Lower lobe of right lung (tissue), 2 donors: ENCODE measurements at places on chromosomes 4 and X.
A peak's percentile ranks its signal among the peaks of the same experiment; 100 is the strongest.

DNA sequence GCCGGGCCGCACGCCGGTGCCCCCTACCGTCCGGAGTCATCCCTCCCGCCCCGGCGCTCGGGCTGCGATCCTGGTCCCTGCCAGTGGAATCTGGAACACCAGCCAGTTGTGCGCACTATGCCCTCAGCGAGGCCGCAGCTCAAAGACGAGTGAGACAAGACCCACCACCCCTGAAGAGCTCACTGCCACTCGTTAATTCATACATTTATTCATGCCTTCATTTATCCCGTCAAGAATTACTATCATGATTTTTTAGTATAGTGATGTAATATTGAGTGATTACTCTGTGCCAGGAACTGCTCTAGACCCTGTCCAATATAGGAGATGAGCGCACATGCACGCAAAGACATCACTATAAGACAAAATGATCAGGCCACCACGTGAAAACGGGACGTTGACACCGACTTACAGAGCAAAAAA, 247 bp upstream of the PPA2 start:
- peak; percentile 92 for DNase-seq

DNA sequence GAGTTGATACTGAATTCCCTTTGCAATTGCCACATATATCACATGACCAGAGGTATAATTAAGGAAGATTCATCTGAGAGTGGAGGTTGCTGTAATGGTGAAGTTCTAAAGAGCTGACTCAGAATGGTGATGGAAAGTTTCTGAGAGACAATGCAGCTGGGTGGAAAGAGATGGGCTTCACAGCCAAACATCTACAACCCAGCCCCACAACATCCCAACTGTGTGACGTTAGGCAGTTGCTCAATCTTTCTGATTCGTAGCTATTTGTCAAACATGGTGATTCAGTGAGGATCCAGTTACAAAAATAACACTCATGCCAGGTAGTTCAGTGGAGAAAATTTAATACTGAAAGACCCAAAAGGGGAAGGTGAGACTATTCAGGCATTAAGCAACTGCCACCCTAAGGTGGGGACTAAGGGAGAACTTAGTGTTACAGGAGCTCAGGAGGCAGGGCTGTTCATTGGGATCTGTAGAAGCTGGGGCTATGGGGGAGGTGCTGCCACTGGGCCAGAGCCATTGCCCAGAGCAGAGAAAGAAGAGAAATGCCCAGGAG, 6.9 kb upstream of the AFF1 start:
- DNase-seq, result no peak

GRCh38 chrX:97616883-97617530, 733.3 kb downstream of the RPA4 start:
- no peak for DNase-seq

- DNase-seq, result no peak
Observed at GRCh38 chr4:108060164-108060563, 70.5 kb downstream of the HADH start.

GRCh38 chr4:131044368-131044767, 1948.4 kb downstream of the C4orf33 start:
- DNase-seq, result no peak

DNA sequence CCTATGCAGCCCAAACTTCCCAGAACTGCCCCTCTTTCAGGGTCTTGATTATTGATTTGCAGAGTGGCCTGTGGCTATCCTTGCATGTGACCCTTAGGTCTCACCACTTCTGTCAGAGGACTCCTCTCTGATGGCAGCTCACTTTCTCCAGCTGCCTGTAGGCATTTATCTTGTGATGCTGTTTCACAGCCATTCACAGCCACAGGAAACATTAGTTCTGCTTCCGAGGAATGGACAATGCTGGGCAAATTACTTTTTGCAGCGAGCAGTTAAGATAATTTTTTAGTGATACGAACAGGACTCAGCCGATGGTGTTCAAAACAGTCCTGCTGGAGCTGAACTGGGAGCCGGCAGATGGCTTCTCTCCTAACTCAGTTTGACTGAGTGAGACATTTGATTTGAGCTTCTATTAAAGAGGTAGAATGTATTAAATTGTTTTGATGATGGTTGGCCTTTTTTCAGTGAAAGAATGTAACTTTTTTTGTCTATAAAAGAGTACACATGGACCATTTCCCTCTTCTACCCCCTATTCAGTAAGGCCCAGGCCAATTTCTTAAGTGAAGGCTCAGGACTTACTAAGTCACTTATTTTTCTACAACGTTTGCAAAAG, 58.4 kb upstream of the TMEM150C start:
- no peak for DNase-seq

GRCh38 chrX:123184866-123185276, 793 bp downstream of the GRIA3 start:
- DNase-seq, result no peak

GRCh38 chrX:8179656-8180055, 8.6 kb upstream of the VCX2 start:
- DNase-seq, result no peak

- DNase-seq, result no peak
Observed at GRCh38 chrX:53077207-53078197, 4.7 kb upstream of the TSPYL2 start.

- DNase-seq, result no peak
Observed at GRCh38 chrX:17077361-17077760, 130.9 kb downstream of the REPS2 start.

GRCh38 chr4:93788712-93789111, 39.8 kb upstream of the ATOH1 start:
- DNase-seq, result no peak

- no peak for DNase-seq
Observed at GRCh38 chrX:153338836-153339235, 4.9 kb downstream of the ZNF275 start.

- DNase-seq, result no peak
Observed at GRCh38 chr4:121582296-121582695, 114.5 kb downstream of the ANXA5 start.

GRCh38 chr4:12963912-12964311, 520.2 kb downstream of the RAB28 start:
- DNase-seq, result no peak

DNA sequence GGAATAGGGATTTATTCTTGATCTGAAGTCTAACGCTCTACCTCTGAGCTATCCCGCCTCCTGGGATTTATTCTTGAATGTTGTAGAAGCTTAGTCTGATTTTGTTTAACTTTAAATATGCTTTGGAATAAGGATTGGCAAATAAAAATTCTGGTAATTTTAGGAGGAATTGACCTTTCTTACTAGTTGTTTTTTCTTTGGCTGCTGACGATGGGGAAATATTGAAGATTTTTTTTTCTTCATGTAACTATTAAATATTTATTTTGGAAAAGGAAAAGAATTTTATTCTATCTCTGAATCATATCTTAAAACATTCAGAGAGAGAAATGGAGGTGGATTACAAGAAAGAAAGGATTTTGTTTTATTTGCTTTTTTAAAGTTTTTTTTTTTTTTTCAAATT, 122.9 kb downstream of the PDLIM5 start:
- DNase-seq, result no peak

GRCh38 chr4:188695261-188695660, 556.0 kb downstream of the TRIML1 start:
- DNase-seq, result no peak

GRCh38 chrX:129957241-129958082, 25.0 kb upstream of the BCORL1 start:
- peak; percentile 86 for DNase-seq
